ENCODE measurements at places on chromosomes 11 and 22. TPM values are rescaled to one million over a fixed set of nuclear protein-coding genes. Genes with fewer than 3 reads are reported as not detected.

DNA sequence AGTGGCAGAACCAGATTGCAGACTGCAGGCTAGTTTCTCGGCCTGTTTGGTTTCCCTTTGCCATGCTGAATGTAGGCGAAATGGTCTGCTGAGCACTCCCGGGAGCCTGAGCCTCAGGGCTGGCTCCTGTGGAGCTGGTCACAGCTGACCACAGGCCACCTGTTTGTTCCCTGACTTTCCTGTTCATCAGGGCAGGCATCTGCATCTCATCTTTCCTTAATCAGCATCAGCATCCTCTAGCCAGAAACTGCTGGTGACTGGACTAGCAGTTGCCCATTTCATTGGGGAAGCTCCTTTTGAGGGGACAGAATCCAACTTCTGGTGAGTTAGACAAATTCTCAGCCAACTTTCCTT lies 20.2 kb upstream of the C11orf96 start:
- no peak for DNase-seq

DNA sequence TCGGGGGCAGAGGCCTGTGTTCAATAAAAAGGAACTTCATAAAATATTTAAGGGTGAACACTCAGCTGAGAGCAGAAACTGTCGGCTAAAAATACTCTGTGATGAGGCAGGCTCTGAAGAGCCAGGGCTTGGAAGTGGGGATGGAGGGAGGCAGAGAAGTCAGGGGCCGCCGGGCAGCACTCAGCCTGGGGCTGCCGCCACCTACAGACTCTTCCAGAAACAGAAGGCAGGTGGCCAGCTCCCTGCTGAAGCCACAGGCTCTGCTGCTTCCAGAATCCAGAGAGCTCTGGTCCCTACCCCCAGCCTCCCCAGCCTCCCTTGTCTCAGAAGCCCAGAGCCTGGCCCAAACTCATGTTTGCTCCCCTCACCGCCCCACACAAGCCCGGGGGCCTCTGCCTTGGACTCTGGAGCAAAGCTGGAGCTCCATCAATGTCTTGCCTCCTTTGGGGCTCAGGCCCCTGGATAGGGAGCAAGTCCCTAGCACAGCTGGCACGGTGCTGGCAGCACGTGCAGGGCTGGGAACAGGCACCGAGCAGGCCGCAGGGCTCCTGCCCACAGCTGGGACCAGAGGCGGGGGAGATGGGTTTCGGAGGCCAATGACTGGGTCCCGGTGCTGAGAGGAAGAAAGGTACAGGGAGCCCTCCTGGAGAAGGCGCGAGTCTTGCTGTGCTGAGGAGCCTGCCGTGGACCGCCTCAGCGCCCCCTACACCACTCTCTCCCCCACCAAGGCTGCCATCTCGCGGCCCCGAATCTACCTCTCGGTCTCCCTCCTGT lies 8.2 kb downstream of the LRFN4 start:
- no peak for DNase-seq

GRCh38 chr11:37948258-37948657 lies 1350.2 kb upstream of the RAG2 start:
- no peak for DNase-seq

The BUD13 gene
- total RNA-seq, result 14.9 TPM

The NXPE1 gene
- total RNA-seq, result not detected

The DRD4 gene
- total RNA-seq, result 1.1 TPM

- DNase-seq, result peak; percentile 77
Observed at GRCh38 chr11:2269601-2270321, 627 bp downstream of the ASCL2 start.

The GUCY1A2 gene
- 10.0 TPM for total RNA-seq

The HTR3B gene
- total RNA-seq, result not detected

The SELENOH gene
- total RNA-seq, result 123 TPM

The COX8A gene
- 362 TPM for total RNA-seq

DNA sequence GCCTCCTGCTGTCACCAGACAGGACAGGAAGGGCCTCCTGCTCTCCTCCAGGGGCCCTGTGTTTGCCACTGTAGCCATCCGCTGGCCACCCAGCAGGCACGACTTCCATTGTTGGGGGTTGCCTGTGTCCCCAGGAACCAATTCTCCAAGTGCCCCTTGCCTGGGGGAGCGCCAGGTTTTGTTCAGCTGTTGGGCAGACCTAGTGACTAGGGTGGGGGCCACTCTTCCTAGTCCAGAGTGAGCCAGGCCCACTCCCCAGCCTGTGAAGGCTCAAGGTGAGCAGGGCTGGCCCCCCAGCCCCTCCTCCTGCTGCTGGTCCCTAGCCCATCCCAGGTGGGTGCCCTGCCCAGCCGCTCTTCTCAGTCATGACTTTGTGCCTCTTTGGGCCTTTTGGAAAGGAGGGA lies 30.9 kb downstream of the OSBPL5 start:
- peak; percentile 11 for DNase-seq

- no peak for DNase-seq
Observed at GRCh38 chr11:57484141-57484710, 23.9 kb downstream of the RTN4RL2 start.

The POLD4 gene
- total RNA-seq, result 99.6 TPM

The ANO9 gene
- total RNA-seq, result 17.6 TPM

GRCh38 chr11:61468002-61468401 lies 38.1 kb downstream of the SDHAF2 start:
- DNase-seq, result no peak

The TNRC6B gene
- total RNA-seq, result 41.5 TPM

- DNase-seq, result no peak
Observed at GRCh38 chr11:30143098-30143705, 87.6 kb upstream of the FSHB start.

DNA sequence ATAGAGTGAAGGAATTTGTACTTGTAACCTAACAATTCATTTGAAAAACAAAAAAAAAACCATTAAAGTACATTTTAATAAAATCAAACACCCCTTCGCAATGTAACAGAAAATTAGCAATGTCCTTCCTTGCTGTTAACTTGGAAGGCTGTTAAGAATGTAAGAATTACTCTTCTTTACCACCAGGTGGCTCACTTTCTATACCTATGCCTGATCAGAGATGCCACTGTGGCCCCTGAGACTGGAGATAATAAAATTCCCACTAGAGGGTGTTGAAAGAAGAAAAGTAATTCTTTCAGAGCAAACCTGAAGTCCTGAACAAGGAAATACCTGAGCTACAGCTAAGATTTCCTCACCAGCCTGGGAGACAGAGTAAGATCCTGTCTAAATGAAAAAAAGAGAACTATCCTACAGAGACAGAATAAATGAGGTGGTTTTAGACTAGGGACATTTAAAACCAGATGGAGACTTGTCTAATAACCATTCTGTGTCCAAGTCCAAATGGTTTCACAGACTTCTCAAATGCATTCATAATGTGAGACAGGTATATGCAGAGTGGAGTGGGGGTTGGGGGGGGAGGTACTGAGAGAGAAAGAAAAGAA lies 1089.3 kb downstream of the FAM181B start:
- peak; percentile 58 for DNase-seq

- DNase-seq, result no peak
Observed at GRCh38 chr11:99781074-99781473, 760.3 kb downstream of the CNTN5 start.

The ISX gene
- total RNA-seq, result not detected

The TSPAN18 gene
- total RNA-seq, result 40.7 TPM

The DCHS1 gene
- total RNA-seq, result 14.9 TPM

The CRYBB1 gene
- total RNA-seq, result 0.57 TPM

- DNase-seq, result peak; percentile 87
Observed at GRCh38 chr11:62553080-62553838, 6.7 kb upstream of the AHNAK start.

All from lung (tissue), 17 donors.